ENCODE measurements at places on chromosomes 3 and 15.

DNA sequence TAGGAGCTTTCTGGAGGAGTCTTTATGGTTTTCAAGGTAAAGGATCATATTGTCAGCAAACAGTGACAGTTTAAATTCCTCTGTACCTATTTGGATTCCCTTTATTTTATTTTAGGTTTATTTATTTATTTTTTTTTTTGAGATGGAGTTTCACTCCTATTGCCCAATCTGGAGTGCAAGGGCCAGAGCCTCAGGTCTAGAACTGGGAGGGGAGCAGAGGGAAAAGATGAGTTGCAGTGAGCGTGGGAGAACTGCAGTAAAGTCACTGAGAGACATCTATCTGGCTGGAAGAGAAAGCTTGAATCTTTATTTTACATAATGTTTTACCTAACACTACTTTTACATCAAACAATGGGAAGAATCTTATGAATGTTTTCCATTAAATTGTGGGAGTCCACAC lies 49.5 kb upstream of the GK5 start:
- no peak for DNase-seq

DNA sequence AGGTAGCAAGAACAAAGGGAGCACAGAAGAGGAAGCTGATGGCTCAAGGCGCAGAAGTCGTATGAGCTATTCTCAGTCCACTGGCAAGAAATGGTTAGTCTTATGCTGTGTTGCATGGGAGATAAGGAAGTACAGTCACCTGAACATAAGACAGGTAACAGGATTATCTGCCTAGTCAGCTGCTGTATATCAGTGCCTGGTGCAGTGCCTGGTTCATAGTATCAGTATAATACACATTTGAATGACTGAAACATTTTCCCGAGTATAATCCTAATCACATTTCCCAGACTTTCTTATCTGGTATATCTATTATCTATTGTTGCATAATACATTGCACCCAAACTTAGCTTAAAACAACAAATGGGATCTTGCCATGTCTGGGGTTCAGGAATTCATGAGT lies 302.5 kb downstream of the GABRG3 start:
- DNase-seq, result no peak

DNA sequence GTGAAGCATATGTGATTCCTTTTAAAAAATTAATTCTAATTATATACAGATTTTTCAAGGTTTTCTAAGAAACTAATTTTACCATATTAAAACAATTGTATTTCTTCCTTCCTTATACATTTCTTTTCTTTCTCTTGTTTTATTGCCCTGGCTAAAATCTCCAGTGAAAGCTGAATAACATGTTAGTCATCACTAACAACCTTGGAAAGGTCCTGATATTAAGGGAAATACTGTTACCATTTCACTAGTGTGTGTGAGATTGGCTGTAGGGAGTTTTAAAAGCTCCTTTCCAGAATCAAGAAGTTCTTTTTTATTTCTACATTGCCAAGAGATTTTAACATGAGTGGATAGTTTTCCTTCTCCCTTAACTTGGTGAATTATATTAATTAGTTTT lies 229.7 kb upstream of the EIF1B start:
- no peak for DNase-seq

DNA sequence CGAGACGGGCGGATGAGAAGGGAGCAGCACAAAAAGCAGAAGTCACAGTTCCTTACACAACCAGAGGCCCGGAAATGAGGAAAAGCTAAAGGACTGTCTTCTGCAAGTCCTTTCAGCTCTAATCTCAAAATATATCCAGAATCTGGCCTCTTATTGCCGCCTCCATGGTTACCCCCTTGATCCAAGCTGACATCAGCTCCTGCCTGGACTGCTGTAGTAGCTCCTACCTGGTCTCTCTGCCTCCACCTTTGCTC lies 324.0 kb upstream of the ROPN1 start:
- no peak for DNase-seq

- DNase-seq, result no peak
Observed at GRCh38 chr3:116809208-116809607, 99.6 kb downstream of the TUSC7 start.
